ENCODE measurements at places on chromosomes 7 and 10. TPM values are rescaled to one million over a fixed set of nuclear protein-coding genes. Genes with fewer than 3 reads are reported as not detected.

DNA sequence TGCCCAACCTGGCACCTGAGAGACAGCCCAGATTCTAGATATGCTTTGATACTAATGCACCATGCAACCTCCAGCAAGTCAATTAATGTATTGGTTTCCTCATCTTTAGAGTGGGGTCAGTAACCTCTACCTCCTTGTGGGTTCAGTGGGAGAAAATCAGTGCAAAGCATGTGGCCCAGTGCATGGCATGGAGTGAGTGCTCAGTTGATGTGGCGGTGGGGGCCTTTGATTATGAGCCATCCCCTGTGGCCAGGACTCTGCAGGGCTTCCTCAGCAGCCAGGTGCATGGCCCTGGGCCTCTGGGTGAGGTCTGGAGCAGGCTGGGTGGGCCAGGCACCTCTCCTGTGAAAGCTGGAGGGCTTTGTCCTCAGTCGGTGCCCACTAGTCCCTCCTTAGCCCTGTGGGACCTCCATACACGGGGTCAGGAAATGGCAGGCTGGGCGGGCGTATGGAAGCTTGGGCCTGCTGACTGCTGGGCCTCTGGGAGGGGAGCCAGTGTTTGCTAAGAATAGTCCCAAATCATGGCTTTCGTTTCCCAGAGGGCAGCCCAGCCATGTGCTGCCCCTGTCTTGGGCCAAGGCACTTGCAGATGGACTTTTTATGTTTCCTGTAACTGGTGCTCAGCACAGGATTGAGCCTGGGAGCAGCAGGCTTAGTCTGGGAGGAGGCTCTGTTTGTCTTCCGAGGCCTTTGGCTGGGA, 3.4 kb downstream of the PALD1 start:
- no peak for DNase-seq
- no peak overlapping the region for H3K27ac ChIP-seq
- H3K36me3 ChIP-seq: no peaks in the 10 kb centered on the region

- peaks cover 1% of the 10 kb centered on the region for H3K36me3 ChIP-seq
- no peak overlapping the region for H3K4me3 ChIP-seq
- no peaks in the 10 kb centered on the region for H3K4me1 ChIP-seq
- H3K27me3 ChIP-seq: no peaks in the 10 kb centered on the region
- DNase-seq: peak; percentile 61
These were observed 133.6 kb downstream of the ZMIZ1 start for GRCh38 chr10:79202188-79203013.

- H3K27me3 ChIP-seq: no peaks in the 10 kb centered on the region
- H3K4me3 ChIP-seq: no peak overlapping the region
- peaks cover 31% of the 10 kb centered on the region for H3K36me3 ChIP-seq
These were observed 15.9 kb downstream of the ZNF3 start for GRCh38 chr7:100065452-100066186.

GRCh38 chr7:101562531-101563197, 66.4 kb downstream of the MYL10 start:
- H3K27me3 ChIP-seq: peaks cover 2% of the 10 kb centered on the region
- H3K4me3 ChIP-seq: no peak overlapping the region
- H3K4me1 ChIP-seq: peaks cover 10% of the 10 kb centered on the region
- DNase-seq: no peak

DNA sequence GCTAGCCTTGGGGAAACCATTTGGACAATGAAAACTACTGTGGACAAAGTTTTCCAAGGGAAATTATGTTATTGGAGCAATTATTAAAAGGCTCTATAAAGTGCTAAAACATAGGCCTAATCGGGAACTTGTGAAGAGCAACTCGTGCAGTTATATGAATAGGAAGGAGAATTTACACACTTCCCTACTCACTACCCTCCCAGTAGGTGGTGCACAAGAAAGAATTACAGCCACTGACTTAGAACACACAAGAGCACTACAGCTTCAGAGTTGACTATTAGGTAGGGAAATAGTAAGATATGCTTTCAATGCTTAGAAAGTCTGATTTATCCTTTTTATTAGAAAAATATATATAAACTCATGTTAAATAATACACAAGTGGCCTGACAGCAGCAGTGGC, 47.2 kb downstream of the GSAP start:
- H3K4me3 ChIP-seq: no peak overlapping the region
- H3K36me3 ChIP-seq: peaks cover 2% of the 10 kb centered on the region
- DNase-seq: no peak
- no peaks in the 10 kb centered on the region for H3K27me3 ChIP-seq
- H3K27ac ChIP-seq: no peak overlapping the region

DNA sequence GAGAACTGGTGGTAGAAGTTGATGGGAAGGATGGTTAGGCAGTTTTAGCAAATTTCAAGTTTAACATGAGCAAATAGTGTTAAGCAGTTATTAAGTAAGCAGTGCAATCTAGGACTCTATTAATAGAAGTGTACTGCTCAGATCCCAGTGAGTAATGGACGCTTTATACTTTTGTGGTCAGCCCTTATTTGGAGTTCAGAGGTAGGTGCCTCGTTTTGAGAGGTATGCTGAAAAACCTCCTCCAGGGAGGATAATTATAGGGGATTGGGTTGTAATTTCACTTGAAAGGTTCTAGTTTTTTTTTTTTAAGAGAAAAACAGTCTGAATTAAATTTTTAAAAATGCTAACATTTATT, 33.5 kb upstream of the CCDC7 start:
- H3K4me3 ChIP-seq: no peak overlapping the region
- no peak for DNase-seq
- no peak overlapping the region for H3K27ac ChIP-seq

- peaks cover 5% of the 10 kb centered on the region for H3K4me1 ChIP-seq
- H3K27me3 ChIP-seq: no peaks in the 10 kb centered on the region
- no peak overlapping the region for H3K4me3 ChIP-seq
- H3K36me3 ChIP-seq: no peaks in the 10 kb centered on the region
- DNase-seq: peak; percentile 72
These were observed 78.5 kb downstream of the LHPP start for GRCh38 chr10:124539935-124540641.

GRCh38 chr10:48363617-48364355, 57.3 kb downstream of the MAPK8 start:
- DNase-seq: no peak
- no peaks in the 10 kb centered on the region for H3K27me3 ChIP-seq
- H3K27ac ChIP-seq: no peak overlapping the region

- no peaks in the 10 kb centered on the region for H3K36me3 ChIP-seq
- H3K27ac ChIP-seq: no peak overlapping the region
- no peaks in the 10 kb centered on the region for H3K27me3 ChIP-seq
- no peak for DNase-seq
These were observed 1013.5 kb downstream of the GATA3 start for GRCh38 chr10:9068003-9068402.

GRCh38 chr10:71737834-71738197, 18.2 kb upstream of the C10orf105 start:
- peaks cover 3% of the 10 kb centered on the region for H3K36me3 ChIP-seq
- no peak overlapping the region for H3K4me3 ChIP-seq
- DNase-seq: no peak
- H3K27me3 ChIP-seq: no peaks in the 10 kb centered on the region
- H3K4me1 ChIP-seq: peaks cover 78% of the 10 kb centered on the region

GRCh38 chr10:129690248-129691070, 223.4 kb downstream of the MGMT start:
- no peak overlapping the region for H3K27ac ChIP-seq
- no peaks in the 10 kb centered on the region for H3K4me1 ChIP-seq
- DNase-seq: no peak

GRCh38 chr10:130016993-130017630, 53.0 kb upstream of the EBF3 start:
- peaks cover 2% of the 10 kb centered on the region for H3K27me3 ChIP-seq
- no peak overlapping the region for H3K27ac ChIP-seq
- H3K4me3 ChIP-seq: no peak overlapping the region
- DNase-seq: no peak
- no peaks in the 10 kb centered on the region for H3K36me3 ChIP-seq

- no peak for DNase-seq
- H3K4me3 ChIP-seq: no peak overlapping the region
- H3K36me3 ChIP-seq: peaks cover 10% of the 10 kb centered on the region
- H3K4me1 ChIP-seq: no peaks in the 10 kb centered on the region
These were observed 27.7 kb downstream of the BCCIP start for GRCh38 chr10:125850766-125851731.

DNA sequence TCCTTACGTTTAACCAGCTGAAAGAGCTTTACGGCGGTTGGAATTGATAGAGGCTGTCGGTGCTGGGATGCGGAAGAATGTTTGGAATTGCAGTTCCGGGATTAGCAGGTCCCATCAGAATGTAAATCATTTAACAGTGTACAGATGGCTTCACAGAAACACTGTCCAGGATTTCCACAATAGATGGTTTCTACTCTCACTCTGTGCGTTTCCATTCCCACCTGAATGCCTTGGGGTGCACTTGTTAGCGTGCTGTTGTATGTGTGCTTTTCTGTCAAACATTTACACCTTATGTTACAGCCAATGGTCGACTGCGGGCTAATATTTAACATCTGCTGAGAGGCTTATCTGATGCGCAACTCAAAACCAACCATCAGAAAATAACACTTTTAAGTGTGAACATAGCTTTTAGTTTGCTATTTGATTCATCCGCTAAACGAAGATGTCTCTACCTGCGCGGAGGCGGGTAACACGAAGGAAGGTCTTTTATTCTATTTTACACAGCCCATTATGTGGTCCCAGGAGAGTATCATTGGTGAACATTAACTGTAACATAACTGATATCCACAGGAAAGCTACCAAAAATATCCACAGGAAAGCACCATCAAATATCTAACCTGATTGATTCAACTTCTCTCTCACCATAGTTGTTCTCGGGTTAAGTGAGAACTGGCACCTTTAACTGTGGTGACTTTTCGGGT, 179.0 kb downstream of the PRPF18 start:
- no peak overlapping the region for H3K4me3 ChIP-seq
- no peak for DNase-seq

DNA sequence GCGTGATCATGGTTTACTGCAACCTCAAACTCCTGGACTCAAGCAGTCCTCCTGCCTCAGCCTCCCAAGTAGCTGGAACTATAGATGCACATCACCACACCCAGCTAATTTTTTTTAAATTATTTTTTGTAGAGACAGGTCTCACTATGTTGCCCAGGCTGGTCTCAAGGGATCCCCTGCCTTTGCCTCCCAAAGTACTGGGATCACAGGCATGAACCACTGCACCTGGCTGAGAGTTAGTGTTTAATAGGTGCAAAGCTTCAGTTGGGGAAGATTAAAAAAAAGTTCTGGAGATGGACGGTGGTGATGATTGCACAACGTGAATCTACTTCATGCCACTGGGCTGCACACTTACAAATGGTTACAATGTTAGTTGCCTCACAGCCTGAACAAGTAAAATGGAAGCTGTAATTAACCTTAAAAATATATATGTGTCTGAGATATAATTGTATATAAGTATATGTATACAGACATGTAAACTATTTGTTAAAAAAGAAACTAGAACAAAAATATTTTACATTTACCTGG, 106.4 kb upstream of the ZNF438 start:
- no peaks in the 10 kb centered on the region for H3K27me3 ChIP-seq
- H3K4me1 ChIP-seq: peaks cover 31% of the 10 kb centered on the region
- H3K27ac ChIP-seq: no peak overlapping the region
- H3K36me3 ChIP-seq: no peaks in the 10 kb centered on the region

- no peak overlapping the region for H3K27ac ChIP-seq
- DNase-seq: no peak
- no peaks in the 10 kb centered on the region for H3K36me3 ChIP-seq
- H3K27me3 ChIP-seq: no peaks in the 10 kb centered on the region
- H3K4me3 ChIP-seq: no peak overlapping the region
These were observed 149.6 kb upstream of the SEMA3E start for GRCh38 chr7:83798489-83798888.

GRCh38 chr10:61754587-61755550, 92.1 kb downstream of the CABCOCO1 start:
- peaks cover 20% of the 10 kb centered on the region for H3K4me1 ChIP-seq
- peaks cover 3% of the 10 kb centered on the region for H3K36me3 ChIP-seq
- H3K4me3 ChIP-seq: no peak overlapping the region
- H3K27me3 ChIP-seq: no peaks in the 10 kb centered on the region

GRCh38 chr7:157020514-157021070, 10.1 kb upstream of the MNX1 start:
- peak overlapping the region; percentile 8 for H3K27ac ChIP-seq
- no peaks in the 10 kb centered on the region for H3K36me3 ChIP-seq
- no peak overlapping the region for H3K4me3 ChIP-seq

DNA sequence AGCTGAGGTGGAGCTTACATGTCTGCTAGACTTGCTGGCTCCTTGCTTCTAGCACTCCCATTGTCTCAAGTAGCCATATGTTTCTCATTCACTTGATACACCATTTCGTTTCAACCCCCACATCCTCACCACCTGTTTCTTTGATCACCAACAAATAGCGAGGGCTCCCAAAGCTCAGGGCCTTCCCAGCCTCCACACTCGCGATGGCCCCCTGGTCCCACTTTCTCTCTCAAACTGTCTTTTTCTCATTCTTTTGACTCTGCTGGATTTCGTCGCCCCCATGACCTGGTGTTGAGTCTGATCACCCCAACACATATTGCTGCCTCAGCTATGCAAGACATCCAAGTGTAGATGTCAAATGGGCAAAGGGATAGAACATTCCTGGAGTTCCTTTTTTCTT, 26.0 kb upstream of the SMNDC1 start:
- H3K27me3 ChIP-seq: peaks cover 14% of the 10 kb centered on the region
- DNase-seq: no peak
- H3K36me3 ChIP-seq: peaks cover 20% of the 10 kb centered on the region
- H3K27ac ChIP-seq: no peak overlapping the region
- H3K4me1 ChIP-seq: peaks cover 16% of the 10 kb centered on the region

- no peaks in the 10 kb centered on the region for H3K36me3 ChIP-seq
- no peak overlapping the region for H3K4me3 ChIP-seq
- peaks cover 5% of the 10 kb centered on the region for H3K27me3 ChIP-seq
These were observed 144.2 kb downstream of the PRPF18 start for GRCh38 chr10:13730956-13731355.

- peaks cover 6% of the 10 kb centered on the region for H3K27me3 ChIP-seq
- peak overlapping the region; percentile 88 for H3K27ac ChIP-seq
- H3K4me1 ChIP-seq: peaks cover 36% of the 10 kb centered on the region
- DNase-seq: peak; percentile 69
- H3K4me3 ChIP-seq: peak overlapping the region; percentile 85
These were observed 2.3 kb downstream of the HKDC1 start for GRCh38 chr10:69222157-69223027.

GRCh38 chr7:5586279-5586962, 162.8 kb upstream of the TNRC18 start:
- H3K4me3 ChIP-seq: no peak overlapping the region
- no peaks in the 10 kb centered on the region for H3K36me3 ChIP-seq
- no peaks in the 10 kb centered on the region for H3K4me1 ChIP-seq
- peaks cover 23% of the 10 kb centered on the region for H3K27me3 ChIP-seq

GRCh38 chr7:7323352-7323751, 141.0 kb downstream of the C1GALT1 start:
- no peak overlapping the region for H3K4me3 ChIP-seq
- DNase-seq: no peak
- peaks cover 4% of the 10 kb centered on the region for H3K27me3 ChIP-seq
- no peak overlapping the region for H3K27ac ChIP-seq
- peaks cover 1% of the 10 kb centered on the region for H3K4me1 ChIP-seq

DYNC1I1 gene
- not detected for total RNA-seq

C10orf62 gene
- not detected for total RNA-seq

GIMAP6 gene
- total RNA-seq: 130 TPM

REEP3 gene
- total RNA-seq: 16.7 TPM

SGPL1 gene
- 28.2 TPM for total RNA-seq

PLA2G12B gene
- total RNA-seq: not detected

NODAL gene
- total RNA-seq: not detected

All from activated naive CD8-positive, alpha-beta T cell treated with anti-CD3 and anti-CD28 coated beads, Interleukin-2, amount 10 ng/mL, durations not matched to agents 7 days and 5 days (primary cell).